Fibroblast of gingiva (primary cell): ENCODE measurements at places on chromosomes 16 and 17.

DNA sequence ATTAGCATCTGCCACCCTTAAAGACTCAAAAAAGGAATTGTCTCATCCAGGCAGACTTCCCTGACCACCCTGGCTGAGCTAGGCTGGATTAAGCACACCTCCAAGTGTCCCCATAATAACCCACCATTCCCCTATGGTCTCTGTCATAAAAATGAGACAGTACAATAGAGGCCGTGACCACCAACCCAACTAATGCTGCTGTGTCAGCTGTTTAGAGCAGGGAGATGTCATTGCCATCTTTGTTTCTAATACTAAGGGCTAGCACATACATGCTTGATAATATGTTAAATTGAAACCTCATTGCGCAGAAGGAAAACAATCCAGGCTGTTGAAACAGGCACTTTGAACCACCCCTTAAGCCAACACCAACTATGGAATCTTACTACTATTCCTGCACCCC is 7.2 kb upstream of the ADAMTS18 start:
- DNase-seq = no peak

DNA sequence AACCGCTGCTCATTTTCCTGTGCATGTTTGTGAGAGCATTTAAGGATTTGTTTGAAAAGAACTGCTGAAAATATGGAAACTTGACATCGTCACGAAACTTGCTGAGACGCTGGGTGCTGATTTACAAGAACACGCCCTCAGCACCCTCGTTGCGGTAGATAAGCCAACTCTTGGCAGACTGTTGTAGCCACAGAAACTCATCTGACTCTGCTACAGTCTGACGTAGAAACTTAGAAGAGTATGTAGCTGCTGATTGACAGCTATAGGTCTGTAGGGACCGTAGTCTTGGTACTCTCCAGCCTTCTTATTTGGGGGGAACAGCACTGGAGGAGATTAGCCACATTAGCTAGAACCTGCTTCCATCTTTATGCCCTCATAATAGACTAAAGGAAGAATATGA is 36.1 kb upstream of the MYH2 start:
- no peak for DNase-seq

- no peak for DNase-seq
Measured at GRCh38 chr16:57634171-57634570, 5.7 kb downstream of the ADGRG1 start.

GRCh38 chr17:71725811-71726210 is 395.0 kb upstream of the SOX9 start:
- DNase-seq = no peak

- DNase-seq = no peak
Measured at GRCh38 chr16:28290859-28291254, 1.5 kb upstream of the SBK1 start.

GRCh38 chr17:82043507-82043906 is 6.0 kb upstream of the DCXR start:
- DNase-seq = no peak

GRCh38 chr17:34393401-34393800 is 30.4 kb upstream of the CCL1 start:
- DNase-seq = no peak

- DNase-seq = no peak
Measured at GRCh38 chr17:77109764-77110359, 30.9 kb upstream of the SEC14L1 start.

DNA sequence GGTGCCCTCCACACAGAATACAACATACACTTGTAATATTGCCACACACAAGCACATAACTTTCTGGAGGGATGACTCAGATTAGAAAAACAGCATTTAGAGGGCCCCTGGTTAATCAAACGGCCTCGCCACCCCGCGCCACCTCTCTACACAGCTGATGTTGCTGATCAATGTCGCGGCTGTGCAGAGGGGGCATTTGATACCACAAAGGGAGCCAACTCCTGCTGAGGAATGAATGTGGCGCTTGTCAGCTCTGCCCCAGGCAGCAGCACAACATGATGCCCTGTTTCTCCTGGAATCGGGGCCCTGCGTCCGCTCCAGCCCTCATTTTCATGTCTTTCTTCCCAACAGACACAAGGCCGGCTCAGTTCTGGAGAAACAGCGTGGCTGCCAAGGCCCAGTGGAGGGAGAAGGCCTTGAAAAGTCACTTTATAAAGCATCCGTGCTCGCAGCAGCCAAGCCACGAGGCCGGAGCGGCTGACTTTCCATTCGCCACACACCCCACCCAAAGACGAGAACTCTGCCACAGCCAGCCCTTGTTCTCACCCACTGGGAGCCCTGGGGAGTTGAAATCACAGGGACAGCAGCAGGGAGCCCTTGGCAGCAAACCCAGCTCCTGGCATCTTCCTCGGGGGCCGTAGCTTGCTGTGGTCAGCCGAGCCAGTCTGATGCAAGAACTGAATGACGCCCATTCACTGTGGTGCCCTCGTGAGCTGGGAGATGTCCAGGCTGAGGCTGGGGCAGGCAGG is 65.6 kb downstream of the XYLT1 start:
- DNase-seq = peak; percentile 97

- peak; percentile 9 for DNase-seq
Measured at GRCh38 chr17:63398680-63399079, 47.4 kb downstream of the CYB561 start.

- DNase-seq = no peak
Measured at GRCh38 chr17:17042384-17042736, at the start of gene MPRIP. Gene MPRIP, plus strand, starts transcription at chr17:17042457. Its CDS starts 392 bp downstream, at chr17:17042849.

GRCh38 chr17:80438806-80439205 is 23.8 kb downstream of the ENDOV start:
- DNase-seq = no peak

GRCh38 chr16:74896389-74897370 is 88.2 kb downstream of the WDR59 start:
- DNase-seq = peak; percentile 52

DNA sequence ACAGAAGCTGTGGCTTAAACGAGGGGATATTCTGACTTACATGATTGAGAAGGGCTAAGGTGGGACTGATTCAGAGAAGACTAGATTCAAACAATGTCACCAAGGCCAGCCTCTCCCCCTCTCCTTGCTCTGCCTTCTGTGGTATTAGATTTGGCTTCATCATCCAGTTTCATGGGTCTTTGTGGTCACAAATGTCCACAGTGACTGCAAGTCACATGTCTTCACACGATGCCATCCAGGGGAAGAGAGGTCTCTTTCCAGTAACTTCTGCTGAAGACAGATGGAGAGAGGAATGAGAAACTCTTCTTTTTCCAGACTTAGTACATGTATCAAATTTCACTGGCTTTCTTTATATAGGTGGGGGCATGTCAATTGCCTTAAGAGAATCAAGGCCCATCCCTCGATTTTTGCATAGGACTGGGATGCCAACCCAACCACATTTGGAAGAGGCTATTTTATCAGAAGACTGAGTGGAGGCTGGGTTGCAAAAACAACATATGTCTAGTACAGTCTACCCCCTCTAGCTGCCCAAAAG is 57.3 kb upstream of the HNF1B start:
- DNase-seq = no peak

DNA sequence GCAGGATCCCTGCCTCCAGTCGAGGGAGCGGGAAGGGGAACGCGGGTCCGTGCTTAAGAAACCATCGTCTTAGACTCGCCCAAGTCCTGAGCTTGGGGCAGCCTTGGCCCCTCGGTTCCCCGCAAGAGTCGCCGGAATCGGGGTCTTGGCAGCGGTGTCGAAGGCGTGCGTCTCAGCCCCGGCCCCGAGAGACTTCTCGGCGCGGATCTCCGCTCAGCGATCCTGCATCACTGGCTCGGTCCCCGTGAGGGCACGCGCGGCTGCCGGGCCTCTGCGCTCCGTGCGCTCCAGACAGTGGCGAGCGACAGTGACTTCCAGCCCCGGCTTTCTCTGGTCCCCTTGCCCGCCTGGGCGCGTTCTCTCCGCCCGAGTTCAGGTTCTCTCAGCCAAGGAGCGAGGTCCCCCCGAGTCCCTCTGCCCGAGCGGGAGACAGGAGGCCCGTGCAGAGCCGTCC is 380 bp downstream of the HS3ST3A1 start:
- DNase-seq = no peak

- no peak for DNase-seq
Measured at GRCh38 chr17:10058921-10059683, 139.3 kb downstream of the GAS7 start.

DNA sequence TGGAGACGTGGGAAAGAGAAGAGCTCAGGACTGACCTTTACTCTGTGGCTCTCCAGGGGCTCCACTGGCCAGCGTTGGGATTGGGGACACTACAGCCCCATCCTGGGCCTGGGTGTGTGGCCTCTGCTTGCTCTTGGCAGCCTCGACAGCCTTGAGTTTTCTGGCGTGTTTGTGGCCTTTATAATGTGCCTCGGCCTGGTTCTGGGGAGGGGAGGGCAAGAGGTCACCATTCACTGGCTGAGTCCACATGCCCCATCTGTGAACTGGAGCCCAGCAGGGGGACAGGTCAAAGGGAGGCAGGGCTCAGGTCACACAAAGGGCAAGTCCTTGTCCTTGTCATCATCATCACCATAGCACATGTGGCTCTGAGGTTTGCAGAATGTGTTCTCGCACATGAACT is 11.7 kb downstream of the NKIRAS2 start:
- DNase-seq = no peak

- no peak for DNase-seq
Measured at GRCh38 chr17:49574945-49575678, 559 bp upstream of the NXPH3 start.

DNA sequence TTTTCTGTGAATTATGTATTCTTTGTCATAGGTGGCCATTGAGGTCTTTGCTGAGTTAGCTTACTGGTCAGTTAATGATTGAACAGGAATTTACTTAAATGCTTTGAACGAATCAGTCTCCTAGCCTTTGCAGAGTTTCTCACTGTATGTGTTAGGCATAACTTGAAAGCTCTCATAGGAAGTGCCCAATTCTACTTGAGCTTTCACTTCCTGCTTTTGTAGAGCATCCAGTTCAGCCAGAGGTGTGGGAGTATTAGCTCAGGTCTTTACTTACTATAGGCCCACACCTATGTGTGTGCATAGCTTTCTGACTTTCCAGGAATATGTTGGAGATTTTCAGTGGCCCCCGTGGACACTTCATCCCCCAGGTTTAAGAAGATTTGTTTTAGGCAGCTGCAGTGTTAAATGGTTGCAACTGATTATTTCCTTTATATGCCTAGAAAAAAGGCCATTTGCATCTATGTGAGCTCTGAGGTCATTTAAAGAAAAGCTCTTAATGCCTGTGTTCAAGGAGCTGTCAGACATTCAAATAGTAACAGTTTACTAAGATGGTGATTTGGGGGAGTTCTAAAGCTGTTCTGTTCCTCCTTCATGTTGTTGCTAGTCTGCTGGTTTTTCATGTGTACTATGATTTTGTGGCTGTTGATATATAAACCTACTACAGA is 62.3 kb downstream of the PHKB start:
- DNase-seq = no peak

DNA sequence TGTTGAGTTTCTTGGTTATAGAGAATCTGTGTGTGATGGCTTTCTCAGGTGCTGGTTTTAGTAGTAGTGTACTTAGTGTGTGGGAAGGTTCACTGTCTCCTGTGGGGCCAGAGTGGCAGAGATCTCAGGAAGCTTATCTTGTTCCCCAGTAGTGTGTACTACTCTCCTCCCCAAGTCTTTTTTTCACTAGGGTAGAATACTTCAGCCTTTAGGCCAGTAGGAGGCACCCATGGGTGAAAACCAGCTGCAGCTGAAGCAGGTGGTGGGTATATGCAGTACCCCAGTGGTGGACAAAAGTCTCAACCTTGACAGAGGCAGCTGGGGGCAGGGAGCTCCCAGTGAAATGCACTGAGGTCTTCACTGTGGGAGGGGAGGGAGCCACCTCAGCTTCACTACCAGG is 109.9 kb downstream of the PHKB start:
- no peak for DNase-seq

DNA sequence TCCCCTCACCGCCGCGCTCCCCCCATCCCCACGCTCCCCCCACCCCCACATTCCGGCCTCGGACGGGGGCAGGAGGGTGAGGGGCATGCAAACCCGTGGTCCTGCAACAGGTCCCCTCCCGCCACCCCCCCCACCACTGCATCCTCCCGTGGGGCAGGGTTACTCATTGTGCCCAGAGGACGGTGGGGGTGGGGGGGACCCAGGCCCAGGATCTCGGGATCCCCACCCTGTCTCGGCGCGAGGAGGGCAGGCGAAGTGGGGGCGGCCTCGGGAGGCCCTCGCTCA is 8.5 kb downstream of the SLC22A31 start:
- DNase-seq = no peak

DNA sequence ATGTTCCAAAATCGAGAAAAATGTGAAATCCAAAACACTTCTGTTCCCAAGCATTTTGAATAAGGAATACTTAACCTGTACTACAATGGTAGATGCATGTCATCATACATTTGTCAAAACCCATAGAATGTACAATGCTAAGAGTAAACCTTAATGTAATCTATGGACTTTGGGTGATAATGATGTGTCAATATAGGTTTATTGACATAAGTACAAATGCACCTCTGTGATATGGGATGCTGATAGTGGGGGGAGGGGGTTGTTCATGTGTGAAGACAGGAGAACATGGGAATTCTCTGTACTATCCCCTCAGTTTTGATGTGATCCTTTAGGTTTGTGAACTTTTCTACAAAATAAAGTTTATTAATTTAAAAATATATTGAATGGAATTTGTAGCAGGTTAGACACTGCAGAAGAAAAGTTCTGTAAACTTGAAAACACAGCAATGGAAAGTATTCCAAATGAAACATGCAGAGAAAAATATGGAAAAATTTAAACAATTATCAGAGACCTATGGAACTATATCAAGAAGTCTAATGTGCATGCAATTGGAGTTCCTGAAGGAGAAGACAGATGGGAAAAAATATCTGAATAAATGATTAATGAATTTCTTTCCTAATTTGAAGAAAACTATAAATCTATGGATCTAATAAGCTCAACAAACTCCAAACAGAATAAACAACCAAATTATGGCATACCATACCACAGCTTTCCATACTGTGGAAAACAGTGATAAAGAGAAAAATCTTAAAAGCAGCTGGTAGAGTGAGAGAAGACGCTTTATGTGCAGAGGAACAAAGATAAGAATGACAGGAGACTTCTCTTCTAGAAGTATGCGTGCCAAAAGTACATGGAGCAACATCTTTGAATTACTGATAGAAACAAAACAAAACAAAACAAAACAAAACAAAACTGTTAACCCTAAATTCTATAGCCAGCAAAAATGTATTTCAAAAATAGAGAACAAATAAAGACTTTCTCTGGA is 34.7 kb upstream of the MSI2 start:
- DNase-seq = no peak

GRCh38 chr17:11736613-11737312 is 138.5 kb downstream of the DNAH9 start:
- no peak for DNase-seq
